BJ (cell line): ENCODE measurements at places on chromosomes 12 and 14.

GRCh38 chr12:6923003-6923732 lies 4.6 kb upstream of the ATN1 start:
- no peak for DNase-seq

DNA sequence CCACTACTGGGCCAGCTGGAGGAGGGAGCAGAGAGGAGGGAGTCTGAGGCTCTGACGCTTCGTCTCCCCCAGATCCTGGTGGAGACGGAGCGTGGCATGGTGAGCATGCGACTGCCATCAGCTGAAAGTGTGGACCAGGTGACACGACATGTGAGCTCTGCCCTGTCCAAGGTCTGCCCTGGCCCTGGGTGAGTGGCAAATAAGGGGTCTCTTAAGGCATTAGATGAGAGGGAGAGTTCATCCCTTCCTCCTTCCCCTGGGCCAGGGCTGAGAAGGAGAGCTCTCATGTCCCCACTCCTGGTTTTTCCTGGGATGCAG lies 2.5 kb downstream of the CARMIL3 start:
- no peak for DNase-seq

DNA sequence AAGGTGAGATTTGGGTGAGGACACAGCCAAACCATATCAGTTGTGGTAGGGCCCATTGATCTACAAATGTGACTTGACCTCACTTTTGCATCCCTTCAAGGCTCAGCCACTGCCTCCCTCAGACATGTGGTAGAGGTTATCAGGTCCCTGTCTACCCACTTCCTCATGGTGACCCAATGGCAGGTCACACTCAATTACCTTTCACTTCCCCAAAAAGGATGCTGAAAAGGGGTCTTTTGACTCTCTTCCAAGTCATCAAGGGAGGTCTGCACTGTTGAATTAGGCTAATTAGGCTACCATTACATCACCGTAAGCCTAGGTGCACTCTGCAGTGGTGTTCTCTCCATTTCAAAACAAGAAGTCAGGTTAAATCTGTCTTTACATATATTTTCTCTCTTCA lies 22.6 kb upstream of the DRAM1 start:
- no peak for DNase-seq

GRCh38 chr12:92030618-92031017 lies 115.0 kb downstream of the BTG1 start:
- DNase-seq = no peak

- DNase-seq = no peak
Observed at GRCh38 chr14:20456971-20457370, 1.9 kb downstream of the APEX1 start.

- no peak for DNase-seq
Observed at GRCh38 chr12:56286044-56286830, 13.9 kb downstream of the CS start.

DNA sequence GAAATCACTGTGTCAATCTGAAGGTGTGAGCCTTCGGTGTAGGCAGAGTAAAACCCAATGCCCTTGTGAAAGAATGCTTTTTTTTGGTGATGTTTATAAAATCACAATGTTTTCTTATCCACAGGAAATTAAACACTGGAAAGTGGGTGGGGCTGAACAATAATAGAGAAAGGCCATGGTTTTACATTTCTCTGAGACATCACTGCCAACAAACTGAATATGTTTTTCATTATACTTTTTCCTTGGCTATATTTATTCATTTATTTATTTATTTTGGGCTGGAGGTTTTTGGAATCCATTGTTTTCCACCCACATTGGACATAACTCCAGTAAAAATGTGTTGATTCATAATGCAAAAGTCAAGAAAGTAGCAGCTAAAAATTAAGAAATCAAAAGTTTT lies 16.9 kb downstream of the LRRK2 start:
- no peak for DNase-seq

DNA sequence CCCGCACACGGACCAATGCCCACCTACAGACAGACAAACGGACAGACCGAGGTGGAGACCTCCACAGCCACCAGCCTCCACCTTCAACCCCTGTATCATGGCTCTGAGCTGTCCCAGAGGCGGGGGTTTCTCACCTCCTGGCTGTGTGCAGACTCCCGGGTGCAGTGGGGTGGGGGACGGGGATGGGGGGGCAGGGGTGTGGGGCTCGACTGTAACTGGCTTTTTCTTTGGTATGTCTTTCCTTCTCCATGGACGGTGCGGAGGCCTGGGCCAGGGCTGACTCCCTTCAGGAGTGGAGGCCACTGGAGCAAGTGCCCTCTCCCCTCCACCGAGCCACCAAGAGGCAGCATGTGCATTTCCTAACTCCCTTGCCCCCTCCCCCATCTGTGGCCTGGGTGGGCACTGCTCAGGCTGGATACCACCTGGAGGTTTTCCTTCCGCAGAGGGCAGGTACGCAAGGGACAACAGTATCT lies 122.6 kb downstream of the ESRRB start:
- DNase-seq = no peak

- DNase-seq = no peak
Observed at GRCh38 chr12:11581179-11581755, 68.2 kb upstream of the ETV6 start.

GRCh38 chr14:99378782-99379214 lies 101.9 kb downstream of the SETD3 start:
- DNase-seq = no peak

DNA sequence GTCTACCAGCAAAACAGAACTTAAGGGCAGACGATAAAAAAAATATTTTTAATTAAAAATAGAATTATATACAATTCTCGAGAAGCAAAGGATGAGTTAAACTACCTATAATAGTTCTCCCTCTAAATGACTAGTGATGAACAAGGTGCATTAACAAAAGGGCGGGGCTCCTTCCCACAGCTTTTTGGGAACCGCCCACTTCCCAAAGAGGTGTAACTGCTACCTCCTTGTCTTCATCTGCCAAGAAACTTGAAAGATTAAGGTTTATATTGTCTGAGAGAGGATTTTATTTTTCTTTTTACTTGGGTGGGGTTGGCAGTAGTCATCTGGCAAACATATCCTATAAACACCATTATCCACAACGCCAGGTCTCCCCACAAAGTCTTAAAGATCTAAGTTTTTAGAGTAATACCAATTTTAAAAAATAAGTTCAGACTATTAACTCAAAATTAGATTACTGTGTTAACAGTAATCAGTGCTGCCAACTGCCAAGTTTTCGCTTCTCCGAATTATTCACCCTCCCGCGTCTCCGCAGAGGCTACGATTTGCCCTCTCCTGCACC lies 938 bp downstream of the RALGAPA1 start:
- DNase-seq = no peak

DNA sequence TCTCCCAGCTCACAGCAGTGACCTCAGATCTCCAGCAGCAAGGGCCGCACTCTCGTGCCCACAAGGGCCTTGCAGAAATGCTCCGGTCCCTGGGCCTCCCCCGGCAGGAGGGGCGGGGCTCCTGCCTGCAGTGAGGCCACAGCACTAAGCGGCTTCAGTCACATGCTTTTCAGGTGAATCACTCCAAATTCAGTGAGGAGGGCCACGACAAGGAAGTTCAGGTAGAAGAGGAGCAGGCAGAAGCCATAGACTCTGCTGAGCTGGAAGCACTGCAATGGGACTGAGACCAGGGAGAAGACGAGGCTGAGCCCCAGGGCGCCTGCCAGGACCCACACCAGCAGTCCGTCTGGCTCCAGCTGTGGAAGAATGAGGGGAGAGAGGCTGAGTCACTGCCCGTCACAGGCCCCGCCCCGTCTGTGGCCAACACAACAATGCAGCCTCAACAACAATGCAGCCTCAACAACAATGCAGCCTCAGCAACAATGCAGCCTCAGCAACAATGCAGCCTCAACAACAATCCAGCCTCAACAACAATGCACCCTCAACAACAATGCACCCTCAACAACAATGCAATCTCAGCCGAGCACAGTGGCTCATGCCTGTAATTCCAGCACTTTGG lies 35.2 kb downstream of the SLC8B1 start:
- DNase-seq = peak; percentile 45

DNA sequence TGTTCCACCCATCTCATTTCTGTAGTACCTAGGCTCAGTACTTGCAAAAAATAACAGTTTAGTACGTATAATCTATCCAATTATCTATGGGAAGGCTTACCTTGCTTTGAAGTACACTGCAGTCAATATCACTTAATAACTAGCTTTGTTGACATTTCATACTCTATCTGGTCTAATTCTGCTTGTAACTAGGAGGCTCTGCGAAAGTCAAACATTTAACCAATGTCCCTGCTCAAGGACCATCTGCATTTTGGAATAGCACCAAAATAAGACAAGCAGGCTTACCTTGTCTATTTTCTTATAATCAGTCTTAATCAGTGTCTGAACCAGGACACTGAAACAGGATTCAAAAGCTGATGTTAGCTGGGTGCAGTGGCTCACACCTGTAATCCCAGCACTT lies 39.9 kb downstream of the SLC25A47 start:
- DNase-seq = no peak

DNA sequence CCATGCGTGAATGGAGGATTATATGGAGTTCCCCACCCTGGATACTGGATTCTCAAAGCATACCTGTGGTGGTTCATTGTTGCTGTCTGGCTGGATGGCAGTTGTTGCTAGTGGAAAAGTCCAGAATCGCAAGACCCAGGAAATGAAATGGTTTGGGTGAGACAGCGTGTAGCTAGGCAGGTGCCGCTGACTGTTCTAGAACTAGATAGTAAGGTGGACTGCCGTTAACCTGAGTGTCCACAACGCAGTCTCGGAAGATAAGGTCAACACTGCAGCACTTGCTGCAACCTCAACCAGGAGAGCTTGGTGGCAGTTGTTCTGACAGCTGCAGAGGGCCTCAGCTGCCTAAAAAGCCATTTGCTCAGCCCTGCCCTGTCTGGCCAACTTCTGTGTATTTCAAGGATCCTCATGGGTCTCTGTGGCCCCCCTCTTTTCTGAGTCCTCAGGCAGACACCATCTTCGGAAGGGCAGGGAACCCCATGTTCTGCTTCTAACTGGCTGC lies 15.5 kb upstream of the IRF2BPL start:
- no peak for DNase-seq

DNA sequence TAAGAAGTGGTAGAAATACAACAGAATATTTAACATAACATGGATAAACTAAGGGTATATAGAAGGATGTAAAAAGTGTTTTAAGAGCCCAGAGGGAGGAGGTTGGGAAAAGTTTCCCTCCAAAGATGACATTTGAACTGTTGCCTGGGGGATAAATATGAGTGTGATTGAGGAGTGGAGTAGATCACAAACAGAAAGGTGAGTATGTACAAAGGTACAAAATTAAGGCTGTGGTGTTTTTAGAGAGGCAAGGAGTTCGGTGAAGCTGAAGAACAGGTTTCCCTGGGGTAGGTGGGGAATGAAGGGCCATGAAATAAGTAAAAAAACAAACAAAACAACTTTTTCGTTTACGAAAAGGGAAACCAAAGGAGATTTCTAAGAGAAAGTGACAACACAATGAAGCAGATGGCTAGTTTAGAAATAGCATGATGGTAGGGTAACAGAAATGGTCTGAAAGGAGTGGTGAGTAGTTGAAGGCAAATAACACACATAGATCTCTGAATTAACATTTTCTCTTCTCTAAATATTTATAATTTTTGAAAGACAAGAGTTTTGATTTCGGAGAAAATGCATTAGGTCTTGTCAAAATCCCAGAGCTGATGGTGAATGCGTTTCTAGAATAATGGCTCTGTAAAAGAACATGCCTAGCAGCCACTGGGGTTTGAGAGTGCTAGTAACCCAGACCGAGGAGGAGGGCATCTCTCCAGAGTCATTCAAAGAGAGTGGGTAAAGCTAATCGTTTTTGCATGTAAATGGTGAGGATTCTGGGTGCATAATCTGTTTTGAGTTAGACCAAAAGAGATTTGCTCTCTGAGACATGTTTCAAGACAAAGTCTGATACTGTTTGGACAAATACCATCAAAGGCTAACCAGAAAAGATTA lies 240.4 kb upstream of the DCN start:
- no peak for DNase-seq

- no peak for DNase-seq
Observed at GRCh38 chr12:68497107-68497506, 113.6 kb upstream of the RAP1B start.

DNA sequence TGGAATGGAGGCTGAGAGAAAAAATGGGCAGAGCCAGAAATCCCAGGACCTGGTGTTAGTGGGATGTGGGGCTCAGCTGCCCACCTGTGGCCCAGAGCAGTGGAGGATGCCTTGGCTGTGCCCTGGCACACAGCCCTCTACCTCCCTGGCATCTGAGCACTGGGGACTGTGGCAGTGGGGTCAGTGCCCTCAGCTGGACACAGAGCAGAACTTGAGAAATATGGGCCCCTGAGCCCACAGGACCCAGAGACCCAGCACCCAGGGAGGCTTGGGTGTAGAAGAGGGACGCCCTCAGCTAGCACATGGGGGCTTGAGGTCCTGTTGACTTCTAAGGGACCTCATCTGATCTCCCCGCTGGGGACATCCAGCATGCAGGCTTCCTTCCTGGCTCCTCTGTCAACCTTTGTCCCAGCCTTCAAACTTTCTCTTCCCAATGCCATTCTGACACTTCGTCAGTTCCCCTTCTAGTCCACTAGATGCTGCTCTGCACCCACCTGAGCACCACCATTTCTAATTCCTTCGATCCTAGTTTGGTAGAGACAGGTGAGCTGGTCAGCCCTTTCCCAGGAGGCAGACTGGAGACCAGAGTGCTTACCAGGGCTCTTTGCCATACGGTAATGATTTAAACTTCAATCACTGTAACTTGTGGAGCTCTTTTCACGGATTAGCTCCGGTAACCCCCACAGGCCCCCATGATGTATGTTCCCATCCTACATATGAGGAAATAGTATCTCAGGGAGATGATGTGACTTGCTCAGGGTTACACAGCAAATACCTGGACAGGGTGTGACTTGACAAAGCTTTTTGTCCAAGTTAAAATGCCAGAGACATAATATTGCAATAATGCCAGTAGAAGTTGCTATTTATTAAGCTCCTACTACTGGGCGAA lies 143.7 kb downstream of the ASCL4 start:
- no peak for DNase-seq

- DNase-seq = no peak
Observed at GRCh38 chr14:28305938-28306337, 460.6 kb upstream of the FOXG1 start.

DNA sequence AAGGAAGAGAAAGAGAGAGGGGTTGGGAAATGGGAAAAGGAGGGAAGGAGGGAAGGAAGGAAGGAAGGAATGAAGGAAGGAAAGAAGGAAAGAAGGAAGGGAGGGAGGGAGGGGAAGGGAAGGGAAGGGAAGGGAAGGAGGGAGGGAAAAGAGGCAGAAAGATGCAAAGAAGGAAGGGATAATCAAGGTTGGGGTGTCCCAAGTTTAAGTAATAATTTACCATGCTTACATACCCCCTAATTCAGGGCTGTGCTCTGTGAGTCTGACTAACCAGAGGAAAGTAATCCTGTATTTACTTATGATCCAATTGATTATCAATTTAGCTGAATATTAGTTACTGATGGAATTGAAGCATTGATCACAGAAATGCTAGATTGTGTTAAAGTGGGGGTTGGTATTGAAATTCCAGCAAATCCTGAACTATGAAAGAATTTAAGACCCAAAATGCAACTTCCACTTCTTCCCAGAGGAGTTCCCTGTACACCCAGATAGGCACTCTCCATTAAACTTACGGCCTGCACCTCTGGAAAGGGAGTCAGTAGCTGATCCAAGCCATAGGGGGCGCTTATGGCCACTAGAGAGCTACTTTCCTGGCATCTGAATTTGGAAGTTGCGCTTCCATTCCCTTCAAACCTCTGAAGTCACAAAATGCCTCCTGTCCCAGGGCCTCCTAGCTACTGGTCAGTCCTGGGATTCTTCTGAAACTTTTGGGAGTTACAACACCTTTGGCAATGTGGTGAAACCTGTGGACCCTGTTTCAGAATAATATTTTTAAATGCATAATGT lies 162.7 kb upstream of the PWP1 start:
- DNase-seq = no peak

GRCh38 chr14:69701291-69701690 lies 65.7 kb upstream of the SRSF5 start:
- no peak for DNase-seq

- DNase-seq = no peak
Observed at GRCh38 chr12:12499909-12500604, 62.6 kb downstream of the DUSP16 start.
